ENCODE measurements at places on chromosomes 5 and 9.

GRCh38 chr5:16593013-16593412 lies 23.8 kb downstream of the RETREG1 start:
- DNase-seq: no peak

DNA sequence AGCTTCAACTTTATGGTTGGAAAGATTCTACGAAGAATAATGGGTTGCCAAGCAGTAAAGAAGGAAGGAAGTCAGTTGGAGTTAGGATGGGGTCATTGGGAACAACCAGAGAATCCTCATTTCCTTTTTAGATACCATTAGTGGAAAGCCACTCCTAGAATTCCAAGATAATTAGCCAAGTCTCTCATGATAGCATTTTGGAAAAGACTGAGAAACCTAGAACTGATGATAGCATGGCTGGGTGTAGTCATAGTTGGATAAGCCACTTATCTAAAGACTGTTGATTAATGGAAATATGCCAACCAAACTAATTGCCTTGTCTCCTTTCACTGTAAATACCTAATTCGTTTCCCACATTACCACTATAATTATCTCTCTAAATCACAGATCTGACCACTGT lies 377.0 kb downstream of the GLIS3 start:
- DNase-seq: no peak

DNA sequence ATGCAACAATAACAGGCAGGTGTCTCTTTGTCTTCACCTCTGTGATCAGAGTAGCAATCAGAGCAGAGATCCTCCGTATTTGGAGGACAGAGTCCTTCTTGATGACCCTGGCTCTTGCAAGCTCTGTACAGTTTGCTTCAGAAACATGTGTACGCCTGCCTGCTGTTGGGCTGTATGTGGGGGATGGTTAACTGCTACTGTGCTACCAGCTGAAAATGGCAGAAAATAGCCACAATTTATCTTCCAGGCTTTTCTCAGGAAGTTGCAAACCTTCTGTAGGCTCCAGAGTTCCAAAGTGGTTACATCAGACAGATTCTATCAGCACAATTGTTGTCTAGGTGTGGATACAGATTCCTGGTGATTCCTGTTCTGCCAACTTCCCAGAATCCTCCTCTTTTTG lies 35.5 kb downstream of the DDX46 start:
- DNase-seq: no peak

DNA sequence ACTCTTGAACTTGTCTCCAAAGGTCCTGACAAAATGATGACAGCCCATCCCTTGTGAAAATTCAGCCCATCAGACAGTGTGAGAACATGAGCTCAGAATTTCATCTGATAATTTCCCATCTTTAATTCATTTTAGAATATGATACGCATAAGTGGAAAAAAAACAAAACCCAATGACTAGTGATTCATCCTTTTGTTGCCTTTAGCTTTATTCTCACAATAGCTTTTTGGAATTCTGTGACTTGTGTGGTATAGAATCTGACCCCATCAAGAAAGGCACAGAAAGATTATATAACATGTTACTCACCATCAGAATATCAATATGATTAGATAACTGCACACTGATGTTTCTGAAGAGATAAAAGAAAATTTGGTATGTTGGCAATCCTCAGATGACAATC lies 16.1 kb upstream of the TMED7 start:
- no peak for DNase-seq

- no peak for DNase-seq
Measured at GRCh38 chr5:16992006-16992405, 55.9 kb upstream of the MYO10 start.

DNA sequence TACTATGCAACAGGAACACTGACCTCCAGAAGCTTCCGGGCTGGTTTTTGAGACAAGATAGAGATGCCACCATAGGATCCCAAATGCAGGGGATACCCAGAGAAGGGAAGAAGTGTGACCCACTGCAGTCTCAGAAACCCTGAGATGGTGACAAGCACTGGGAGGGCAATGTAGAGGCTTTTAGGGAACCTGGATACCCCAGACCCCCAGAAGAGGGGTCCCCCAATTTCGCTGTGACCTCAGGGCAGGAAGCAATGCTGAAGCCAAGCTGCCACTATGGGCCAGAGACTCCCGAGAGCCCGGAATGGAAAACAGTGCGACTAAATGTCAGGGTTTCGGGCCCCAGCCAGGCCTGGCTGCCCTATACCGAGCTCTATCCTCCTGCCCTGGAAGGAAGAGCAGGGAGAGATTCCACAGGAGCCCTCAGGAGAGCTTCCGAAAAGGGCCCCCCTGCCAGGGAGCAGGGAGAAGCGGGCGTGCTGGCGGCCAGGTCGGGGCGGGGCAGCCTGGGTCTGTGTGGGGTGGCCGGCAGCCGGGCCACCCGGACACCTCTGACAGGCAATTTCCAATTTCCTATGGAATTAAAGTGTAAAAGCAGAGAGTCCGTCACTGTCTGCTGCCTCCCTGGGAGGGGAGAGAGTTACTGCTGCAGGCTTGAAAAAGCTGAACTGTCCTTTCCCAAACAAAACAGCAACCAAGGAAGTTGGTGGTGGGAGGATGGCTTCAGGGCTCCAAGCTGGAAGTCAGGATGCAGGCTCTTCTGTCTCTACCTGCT lies 154.2 kb downstream of the FGF18 start:
- no peak for DNase-seq

DNA sequence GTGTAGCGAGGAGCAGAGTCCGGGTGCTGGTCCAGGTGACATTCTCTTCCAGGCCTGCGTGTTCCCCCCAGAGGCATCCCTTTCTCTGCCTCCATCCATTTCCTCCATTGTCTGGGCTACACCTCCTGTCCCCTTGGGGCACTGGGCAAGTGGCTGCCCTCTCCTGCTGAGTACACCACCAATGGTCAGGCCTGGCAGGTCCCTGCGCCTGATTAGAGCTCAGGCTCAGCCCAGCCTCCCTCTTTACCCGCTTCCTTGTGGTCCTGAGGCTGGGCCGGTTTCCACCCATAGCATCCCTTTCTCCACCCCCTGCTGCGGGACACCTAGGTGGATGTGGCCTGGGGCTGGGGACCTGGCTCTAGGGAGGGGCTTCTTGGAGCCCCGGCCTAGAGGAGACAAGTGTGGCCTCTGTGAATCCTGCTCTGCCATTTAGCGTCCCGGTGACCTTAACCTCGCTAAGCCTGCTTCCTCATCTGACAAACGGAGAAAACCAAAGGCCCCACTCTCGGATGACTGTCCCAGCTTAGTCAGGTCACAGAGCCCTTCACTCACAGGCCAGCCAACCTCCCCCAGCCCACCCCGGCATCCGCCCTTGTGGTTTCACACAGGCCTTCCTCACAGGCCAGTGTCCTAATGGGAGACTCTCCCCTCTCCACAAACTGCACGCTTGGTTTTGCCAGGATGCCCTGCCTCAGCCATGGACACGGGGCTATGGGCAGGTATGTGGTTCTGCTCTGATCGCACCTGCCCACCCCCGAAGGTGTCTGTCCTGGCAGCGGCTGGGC lies 12.9 kb downstream of the DOLPP1 start:
- no peak for DNase-seq

GRCh38 chr5:136202469-136203205 lies 9.7 kb upstream of the SMIM32 start:
- no peak for DNase-seq

GRCh38 chr5:126351153-126351552 lies 72.1 kb upstream of the GRAMD2B start:
- no peak for DNase-seq

- no peak for DNase-seq
Measured at GRCh38 chr5:38433160-38433861, 123.1 kb downstream of the LIFR start.

GRCh38 chr5:151906246-151906645 lies 18.4 kb downstream of the GLRA1 start:
- no peak for DNase-seq

DNA sequence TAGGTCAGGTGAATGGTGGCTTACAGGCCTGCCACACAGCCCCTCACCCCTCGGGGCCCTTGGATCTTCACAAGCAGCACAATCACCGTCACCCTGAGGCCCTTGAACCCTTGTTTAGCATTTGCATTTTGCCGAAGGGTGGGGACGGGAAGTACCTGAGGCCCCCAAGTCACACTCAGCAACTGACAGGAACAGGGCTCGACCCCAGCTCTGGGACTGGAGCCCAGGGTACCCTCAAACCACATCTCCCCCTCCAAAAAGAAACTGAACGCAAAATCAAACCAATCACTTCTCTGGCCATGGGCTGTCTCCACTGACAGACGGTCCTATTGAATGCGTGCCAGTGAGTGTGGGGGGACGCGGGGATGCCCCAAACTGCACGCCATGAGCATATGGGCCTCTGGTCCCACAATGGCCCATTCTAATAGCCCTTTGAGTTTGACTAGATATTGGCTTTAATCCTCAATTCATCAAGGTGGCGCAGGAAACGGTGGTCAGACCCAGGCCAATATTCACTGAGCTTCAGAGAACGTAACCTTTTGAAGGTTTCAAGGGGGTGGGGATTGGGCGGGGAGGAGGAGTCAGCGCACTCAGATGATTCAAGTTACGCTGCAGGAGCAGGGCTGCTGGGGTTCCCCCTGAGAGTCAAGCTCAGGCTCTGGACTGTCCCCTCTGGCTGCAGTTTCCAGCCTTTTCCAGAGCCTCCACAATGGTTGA lies 176.0 kb downstream of the DAB2IP start:
- DNase-seq: no peak
